ENCODE measurements at places on chromosomes 5 and 9. TPM values are rescaled to one million over a fixed set of nuclear protein-coding genes. Genes with fewer than 3 reads are reported as not detected.

DNA sequence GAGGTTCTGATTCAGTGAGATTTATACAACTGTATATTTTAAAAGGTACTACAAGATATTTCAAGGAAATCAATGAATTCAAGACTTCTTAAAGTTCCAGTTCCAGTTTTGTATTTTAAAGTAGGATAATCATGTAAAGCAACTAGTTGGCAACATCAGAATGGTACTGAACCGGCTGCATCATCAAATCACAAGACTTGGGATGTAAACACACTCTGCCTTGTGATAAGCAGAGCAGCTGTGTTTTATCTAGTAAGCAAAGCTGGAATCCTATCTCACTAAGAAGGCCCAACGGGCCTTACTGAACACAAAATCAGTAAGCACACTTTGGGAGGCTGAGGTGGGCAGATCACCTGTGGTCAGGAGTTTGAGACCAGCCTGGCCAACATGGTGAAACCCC lies 327.2 kb upstream of the NREP start:
- no peak for DNase-seq
- no peaks in the 10 kb centered on the region for H3K36me3 ChIP-seq
- H3K27me3 ChIP-seq, result no peaks in the 10 kb centered on the region
- H3K4me3 ChIP-seq, result no peak overlapping the region

DNA sequence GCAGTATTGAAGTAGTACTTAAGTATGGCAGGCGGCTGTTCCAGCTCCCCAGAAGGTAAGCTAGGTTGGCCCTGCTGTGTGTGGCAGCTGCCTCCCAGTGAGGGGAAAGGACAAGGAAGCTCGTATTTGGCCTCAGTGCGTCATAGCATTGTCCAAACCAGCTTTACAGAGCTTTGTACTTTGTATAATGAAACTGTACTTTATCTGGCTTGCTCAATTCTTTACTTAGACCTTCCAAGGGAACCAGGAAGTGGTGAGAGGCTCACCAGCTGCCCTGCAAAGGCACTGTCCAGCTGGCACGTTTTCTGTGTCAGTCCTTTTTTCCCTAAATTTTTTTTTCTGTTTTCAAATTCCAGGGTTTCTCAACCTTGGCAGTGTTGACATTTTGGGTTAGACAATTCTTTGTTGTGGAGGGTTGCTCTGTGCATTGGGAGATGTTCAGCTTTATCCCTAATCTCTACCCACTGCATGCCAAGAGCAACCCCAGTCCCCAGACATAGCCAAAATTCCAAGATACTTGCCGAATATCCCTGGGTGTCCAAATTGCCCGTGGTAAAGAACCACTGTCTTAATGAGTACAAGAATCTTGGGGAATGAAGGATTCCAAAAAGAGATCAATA lies 474.5 kb downstream of the LRRC70 start:
- H3K4me1 ChIP-seq, result no peaks in the 10 kb centered on the region
- no peak overlapping the region for H3K27ac ChIP-seq
- DNase-seq, result no peak
- no peak overlapping the region for H3K4me3 ChIP-seq
- H3K36me3 ChIP-seq, result no peaks in the 10 kb centered on the region

DNA sequence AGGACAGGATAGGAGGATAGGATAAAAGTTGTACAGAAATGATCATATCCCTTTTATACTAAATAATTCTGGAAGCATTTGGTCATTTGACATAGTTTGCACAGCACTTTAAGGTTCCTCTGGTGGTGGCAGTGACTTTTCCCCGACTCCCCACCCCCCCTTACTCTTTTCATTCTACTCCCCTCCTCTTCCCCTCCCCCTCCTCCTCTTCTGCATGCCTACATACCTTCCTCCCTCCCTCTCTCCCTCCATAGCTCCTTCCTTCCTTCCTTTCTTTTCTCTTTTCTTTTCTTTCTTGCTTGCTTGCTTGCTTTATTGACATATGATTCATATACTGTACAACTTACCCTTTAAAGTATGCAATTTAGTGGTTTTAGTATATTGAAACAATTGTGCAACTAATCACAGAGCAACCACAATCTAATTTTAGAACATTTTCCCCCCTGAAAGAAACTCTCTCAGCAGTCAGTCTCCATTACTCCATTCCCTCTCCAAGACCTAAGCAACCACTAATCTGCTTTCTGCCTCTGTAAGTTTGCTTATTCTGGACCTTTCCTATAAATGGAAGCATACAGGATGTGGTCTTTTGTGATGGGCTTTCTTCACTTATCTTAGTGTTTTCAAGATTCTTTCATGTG lies 159.0 kb downstream of the HACD4 start:
- no peak overlapping the region for H3K27ac ChIP-seq
- H3K36me3 ChIP-seq, result peaks cover 2% of the 10 kb centered on the region
- no peaks in the 10 kb centered on the region for H3K27me3 ChIP-seq

- DNase-seq, result no peak
- no peak overlapping the region for H3K27ac ChIP-seq
- H3K36me3 ChIP-seq, result no peaks in the 10 kb centered on the region
- H3K27me3 ChIP-seq, result no peaks in the 10 kb centered on the region
- no peak overlapping the region for H3K4me3 ChIP-seq
- H3K4me1 ChIP-seq, result peaks cover 14% of the 10 kb centered on the region
These were observed 444.5 kb downstream of the SH3GL2 start for GRCh38 chr9:18023332-18023731.

DNA sequence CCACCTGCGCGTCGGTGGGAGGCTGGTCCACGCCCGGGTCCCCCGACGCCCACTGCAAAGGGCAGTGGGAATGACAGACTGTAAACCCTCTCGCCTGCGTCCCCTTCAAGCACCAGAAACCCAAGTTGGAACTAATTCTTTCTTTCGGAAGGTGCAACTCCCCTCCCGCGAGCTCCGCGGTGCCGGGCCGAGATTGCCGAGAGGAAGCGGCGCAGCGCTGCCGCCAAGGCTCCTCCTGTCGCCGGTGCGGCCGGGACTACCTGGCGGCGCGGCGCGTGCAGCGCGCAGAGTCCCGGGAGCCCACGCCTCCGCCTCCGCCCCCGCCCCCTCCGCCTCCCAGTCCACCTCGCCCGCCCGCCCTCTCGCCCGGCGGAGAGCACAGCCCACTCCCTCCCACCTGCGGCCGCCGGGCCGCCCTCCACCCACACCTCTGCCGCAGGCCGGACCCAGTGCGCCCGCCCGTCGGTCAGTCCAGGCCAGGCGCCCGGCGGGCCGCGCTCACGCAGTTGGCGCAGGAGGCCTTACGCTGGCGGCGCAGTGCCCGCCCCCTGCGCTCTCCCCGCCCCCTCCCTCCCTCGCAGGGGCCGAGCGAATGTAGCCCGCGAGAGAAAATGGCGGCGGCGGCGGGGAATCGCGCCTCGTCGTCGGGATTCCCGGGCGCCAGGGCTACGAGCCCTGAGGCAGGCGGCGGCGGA lies at the start of gene MAP3K1:
TSS of gene MAP3K1 (plus strand) at position 587 of the 695 bp plus-strand sequence. CDS start at position 612, 25 bp downstream.
- DNase-seq, result peak; percentile 92
- no peaks in the 10 kb centered on the region for H3K27me3 ChIP-seq
- no peaks in the 10 kb centered on the region for H3K36me3 ChIP-seq
- H3K4me1 ChIP-seq, result peaks cover 8% of the 10 kb centered on the region

DNA sequence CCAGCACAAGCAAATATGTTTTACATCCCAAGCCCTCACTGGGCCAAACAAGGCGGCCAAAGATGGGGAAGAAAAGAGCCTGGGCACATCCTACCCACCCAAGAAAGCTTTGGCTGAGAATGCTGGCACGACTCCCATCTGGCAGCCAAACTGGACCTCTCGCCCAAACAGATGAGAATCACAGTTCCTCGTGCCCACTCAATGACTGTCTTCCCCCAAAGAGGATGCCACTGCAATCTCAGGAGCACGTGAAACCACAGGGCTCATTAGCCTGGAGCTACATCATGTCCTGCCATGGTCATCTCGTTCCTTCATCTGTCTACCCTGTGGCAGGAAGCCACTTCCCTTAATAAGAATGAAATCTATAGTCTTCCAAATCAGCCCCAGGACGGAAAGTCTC lies 536.8 kb downstream of the BNC2 start:
- no peaks in the 10 kb centered on the region for H3K36me3 ChIP-seq
- no peak overlapping the region for H3K27ac ChIP-seq
- no peak overlapping the region for H3K4me3 ChIP-seq
- no peaks in the 10 kb centered on the region for H3K27me3 ChIP-seq
- no peaks in the 10 kb centered on the region for H3K4me1 ChIP-seq

AQP3 gene
- total RNA-seq, result 15.3 TPM

TXNDC8 gene
- total RNA-seq, result not detected
